ENCODE measurements at places on chromosomes 2 and 18.

DNA sequence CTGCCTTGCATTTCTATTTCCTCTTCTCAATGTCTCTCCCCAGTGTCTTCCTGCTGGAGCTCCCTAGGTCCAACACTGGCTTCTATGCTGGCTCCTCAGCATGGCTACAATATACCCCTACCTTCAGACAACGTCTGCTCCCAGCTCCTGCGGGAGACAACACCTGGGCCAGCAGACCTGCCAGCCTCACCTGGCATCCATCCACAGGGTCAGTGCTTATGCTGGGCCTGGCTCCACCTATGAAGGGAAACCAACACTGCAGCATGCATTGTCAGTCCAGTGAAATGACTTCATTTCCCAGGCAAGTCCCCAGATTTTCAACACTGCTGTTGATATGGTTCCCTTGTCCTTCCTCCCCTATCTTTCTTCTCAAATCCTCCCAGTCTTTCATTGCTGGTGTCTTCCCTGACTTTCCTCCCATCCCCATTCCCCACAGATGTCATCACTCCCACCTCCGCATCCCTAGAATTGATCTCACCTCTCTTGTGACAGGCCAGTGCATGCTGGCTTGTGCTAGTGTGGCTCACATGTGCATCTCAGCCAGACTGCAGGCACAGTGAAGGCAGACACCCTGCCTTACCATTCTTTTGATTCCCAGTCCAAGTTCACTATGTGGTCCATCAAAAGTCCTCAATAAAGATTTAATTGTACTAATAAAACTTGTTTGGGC lies 98.0 kb downstream of the MYO5B start:
- DNase-seq = no peak

GRCh38 chr18:26864658-26865057 lies 849 bp downstream of the AQP4 start:
- DNase-seq = no peak

DNA sequence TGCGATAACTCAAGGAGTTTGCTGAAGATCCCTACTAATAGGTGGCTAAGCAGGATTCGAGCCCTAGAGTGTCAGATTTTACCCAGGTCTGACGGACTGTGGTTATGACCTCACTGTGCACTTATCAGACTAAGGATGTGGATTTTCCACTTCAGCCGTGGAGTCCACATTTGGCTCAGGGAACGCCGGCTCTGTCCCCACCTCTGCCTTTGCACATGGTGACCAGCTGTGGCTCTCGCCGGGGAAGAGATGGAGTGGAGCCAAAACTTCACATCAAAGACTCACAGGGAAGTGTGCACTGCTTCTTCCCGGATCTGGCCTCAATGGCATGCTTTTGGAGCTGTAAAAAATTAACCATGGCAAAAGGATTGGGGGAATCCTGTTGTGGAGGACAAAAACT lies 249.3 kb upstream of the APCDD1 start:
- no peak for DNase-seq

DNA sequence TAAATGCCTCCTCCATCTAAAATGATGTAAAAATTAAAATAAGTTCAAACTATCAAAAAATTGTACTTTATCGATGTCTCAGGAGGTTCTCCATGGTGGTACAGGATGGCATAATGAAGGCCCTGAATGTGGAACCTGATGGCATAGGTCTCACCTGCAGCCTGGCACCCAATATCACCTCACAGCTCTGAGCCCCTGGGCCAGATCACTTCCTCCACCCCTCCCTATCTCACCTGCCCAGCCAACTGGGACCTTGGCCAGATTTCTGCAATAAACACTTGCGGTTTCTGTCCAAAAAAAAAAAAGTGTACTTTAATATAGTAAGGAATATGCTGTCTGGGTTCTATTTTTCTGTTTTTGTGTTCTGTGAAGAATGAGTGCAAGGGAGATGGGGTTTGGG lies 6.7 kb upstream of the RBM45 start:
- DNase-seq = no peak

- no peak for DNase-seq
Measured at GRCh38 chr2:207775473-207775872, 5.8 kb upstream of the FZD5 start.

DNA sequence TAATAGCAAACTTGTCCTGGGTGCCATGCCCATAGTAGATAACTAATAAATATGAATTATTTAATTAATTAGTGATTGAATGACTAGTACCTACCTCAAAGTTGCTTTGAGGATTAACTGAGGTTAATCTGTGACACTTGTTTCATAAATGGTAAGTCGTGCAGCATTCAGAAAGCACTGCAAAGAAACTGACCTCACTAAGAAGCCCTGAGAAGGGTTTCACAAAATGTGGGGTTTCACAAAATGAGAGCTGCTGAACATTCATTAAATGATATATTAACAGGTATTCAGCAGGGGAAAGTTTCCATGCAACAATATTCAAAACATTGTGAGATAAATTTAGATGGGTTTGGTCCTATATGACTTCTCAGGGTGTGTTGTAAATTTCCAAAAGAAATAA lies 236.2 kb downstream of the OSR1 start:
- no peak for DNase-seq

All from stimulated activated CD4-positive, alpha-beta T cell treated with anti-CD3 and anti-CD28 coated beads, Interleukin-1b, Interleukin-23, amount 100 ng/mL, for 48 hours (primary cell).